Right renal cortex interstitium (tissue), 3 donors: ENCODE measurements at places on chromosomes 1 and 21. TPM values are rescaled to one million over a fixed set of nuclear protein-coding genes. Genes with fewer than 3 reads are reported as not detected.

Gene CLCA4
- not detected for polyA plus RNA-seq

Gene F13B
- not detected for polyA plus RNA-seq

Gene SMIM1
- 14.6 TPM for polyA plus RNA-seq

Gene ACTN2
- polyA plus RNA-seq, result 1.3 TPM

DNA sequence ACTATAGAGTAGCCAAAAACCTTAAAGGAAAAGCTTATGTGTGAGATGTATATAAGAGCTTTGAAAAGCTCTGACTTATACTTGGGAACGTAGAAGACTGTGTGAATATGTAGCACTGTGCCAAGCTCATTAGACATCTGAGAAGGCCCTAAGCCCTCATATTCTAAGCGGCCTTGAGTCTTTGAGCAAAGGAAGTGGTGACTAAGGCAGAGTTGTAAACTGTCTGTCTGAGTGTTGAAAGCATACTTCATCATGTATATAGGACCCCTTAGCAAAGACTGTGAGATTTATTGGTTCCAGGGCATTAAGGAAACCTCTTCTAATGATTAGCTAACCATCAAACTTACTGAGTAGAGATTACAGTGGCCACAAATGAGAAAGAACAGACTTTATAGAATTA is 153.3 kb upstream of the LYPLAL1 start:
- DNase-seq, result no peak

DNA sequence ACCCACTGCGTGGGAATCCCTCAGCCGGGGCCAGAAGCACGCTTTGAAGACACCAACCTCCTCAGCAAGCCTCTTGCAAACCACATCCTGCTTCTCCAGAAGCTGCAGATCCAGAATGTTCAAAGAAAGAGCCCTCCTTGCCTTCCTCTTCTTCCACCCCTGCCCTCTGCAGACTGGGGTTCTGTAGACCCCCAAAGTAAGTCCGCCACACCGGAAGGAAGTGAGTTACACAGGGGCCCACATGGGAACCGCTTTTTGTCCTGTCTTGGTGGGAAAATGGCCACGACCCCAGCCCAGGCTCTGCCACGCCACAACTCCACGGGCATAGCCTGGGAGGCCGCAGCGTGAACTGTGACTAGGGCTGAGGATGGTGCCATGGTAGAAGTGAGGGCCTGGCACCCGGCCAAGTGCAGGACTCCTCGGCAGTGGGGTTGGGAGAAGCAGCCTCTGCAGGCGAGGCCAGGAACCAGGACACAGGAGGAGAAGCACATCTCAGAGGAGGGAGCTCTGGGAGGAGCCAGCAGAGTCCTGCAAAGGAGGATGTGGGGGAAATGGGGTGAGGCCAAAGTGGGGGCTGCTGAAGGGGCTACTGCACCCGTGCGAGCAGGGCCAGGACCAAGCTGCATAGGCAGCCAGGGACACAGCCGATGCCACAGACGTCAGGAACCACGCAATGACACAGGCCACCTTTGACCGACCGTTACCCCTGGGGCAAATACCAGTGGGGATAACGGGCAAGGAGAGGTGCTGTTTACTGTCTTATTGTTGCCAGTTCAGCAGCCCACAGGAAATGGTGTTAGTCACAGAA is 30.9 kb downstream of the PDE9A start:
- no peak for DNase-seq

GRCh38 chr21:17264182-17264581 is 248.7 kb upstream of the CXADR start:
- DNase-seq, result no peak

DNA sequence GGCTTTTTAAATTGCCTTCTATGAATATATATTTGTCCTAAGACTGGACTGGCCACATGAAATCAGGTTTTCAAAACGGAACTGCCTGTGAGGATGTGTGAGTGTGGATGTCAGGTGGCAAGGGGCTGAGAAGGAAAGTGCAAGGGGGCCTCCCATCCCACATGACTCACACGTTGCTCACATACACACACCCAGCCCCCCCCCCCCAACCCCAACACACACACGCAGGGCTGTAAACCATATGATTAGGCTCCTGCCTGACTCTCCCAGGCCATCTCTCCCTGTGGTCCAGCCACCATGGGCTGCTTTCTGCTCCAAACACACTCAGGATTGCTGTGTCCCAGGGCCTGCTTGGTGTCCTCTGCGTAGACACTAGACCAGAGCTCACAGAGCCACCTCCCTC is 22.4 kb downstream of the DEGS1 start:
- DNase-seq, result no peak

DNA sequence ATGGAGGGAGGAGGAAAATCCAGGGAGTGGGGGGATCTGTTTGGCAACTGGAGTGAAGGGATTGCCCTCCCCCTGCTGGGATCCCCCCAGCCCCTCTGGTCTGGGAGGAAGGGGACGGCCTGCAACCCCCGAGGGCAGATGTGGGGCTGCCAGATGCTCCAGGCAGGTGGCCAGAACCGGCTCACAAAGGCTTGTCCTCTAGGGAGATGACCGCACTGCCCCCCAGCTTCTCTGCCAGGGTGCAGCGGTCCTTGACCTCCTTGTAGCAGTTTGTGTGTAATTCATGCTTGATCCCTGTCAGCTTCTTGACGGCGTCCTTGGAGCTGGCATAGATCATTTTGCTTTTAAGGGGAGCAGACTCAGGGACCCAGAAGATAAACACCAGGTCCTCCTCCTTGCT is 69.2 kb downstream of the ROR1 start:
- no peak for DNase-seq

GRCh38 chr1:4428711-4429110 is 225.7 kb upstream of the AJAP1 start:
- DNase-seq, result no peak

GRCh38 chr1:214500340-214501055 is 50.9 kb downstream of the PTPN14 start:
- DNase-seq, result no peak

DNA sequence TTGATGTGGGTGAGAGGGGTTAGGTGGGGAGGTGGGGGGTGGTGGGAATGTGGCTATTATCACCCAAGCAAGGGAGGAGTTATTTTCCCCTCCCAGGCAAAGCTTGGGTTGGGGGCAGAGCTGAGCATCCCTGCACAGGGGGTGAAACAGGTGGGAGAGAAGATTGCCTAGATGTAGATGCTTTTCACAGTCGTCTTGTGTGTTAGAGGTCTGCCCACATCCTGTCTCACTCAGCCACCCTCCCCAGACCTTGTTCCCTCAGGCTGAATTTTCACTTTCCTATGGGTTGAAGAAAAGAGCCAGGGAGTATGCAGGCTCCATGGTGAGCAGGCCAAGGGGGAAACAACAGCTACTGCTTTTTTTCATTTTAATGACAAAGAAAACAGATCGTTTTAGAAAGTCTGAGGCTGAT is 223.5 kb downstream of the KIF26B start:
- DNase-seq, result no peak

- no peak for DNase-seq
Measured at GRCh38 chr1:36673202-36673601, 190.5 kb upstream of the CSF3R start.

DNA sequence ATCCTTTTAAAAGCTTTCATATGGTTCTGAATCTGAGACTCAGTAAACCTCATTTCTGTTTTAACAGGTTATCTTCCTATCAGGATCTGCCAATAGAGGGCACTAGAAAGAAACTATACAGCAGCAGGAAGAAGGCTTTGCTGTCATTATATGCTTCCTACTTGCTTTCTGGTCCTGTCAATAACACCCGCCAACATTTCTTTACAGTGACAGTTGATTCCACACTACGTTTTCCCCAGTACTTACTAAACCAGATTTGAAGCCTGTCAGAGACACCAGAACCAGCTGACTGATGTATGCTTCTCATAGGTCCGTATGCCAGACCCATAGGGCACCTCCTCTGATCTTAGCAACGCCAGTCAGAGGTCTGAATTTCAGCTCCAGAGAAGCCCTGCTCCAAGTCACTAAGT is 341.0 kb upstream of the NEGR1 start:
- peak; percentile 16 for DNase-seq

DNA sequence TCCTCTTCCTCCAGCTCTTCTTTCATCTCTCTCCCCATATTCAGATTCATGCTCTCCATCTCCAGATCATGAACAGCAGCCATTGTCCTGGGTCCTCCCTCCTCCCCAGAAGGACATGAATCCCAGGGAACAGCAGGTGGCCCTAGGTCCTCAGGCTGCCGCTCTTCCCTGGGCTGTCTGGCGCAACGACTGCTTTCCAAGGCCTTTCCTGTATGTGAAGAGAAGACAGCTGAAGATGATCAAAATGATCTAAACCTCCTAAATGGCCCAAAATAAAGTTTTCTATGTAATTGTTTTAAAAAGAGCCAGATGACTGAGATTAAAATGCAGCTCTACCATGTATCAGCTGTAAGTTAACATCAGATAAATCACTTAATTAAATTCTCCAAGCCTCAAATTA is 22.5 kb downstream of the RHBDL2 start:
- no peak for DNase-seq

DNA sequence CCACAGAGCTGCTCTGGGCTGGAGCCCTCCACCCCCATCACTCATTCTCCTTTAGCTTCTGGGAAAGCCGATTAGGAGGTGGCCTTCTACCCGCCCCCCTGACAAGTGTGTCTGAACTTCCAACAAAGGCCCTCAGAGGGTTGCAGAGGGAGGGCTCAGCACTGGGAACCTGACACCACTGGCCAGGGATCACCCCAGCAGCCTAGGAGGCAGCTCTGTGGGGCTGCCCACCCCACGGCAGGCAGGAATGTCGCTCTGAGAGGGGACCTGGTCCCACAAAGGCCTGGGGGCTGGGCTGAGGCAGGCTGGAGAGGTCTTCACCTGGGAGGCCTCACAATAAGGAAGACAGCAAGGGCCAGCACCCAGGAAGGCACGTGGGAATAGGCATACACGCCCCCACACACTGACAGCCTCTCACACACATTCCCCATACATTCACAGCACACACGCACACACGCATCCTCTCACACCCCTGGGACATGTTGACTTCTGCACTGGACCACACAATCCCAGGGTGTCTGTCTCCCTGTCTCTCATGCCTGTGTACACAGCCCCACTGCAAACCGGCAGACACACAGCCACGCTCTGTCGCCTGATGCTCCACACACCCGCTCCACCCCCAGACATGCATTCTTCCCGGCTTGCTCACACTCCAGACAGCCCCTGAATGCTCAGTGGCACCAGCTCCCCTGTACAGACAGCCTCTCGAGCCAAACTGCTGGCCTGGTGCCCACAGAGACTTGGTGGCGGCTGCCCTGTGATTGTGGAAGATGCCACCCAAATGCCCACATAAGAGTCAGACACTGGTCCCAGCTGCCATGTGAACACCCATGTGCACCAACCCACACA is 30.7 kb downstream of the DMBX1 start:
- no peak for DNase-seq
